ELR (cell line): ENCODE measurements at places on chromosomes 4 and X.

- DNase-seq = no peak
Observed at GRCh38 chrX:119654112-119654531, 38.8 kb downstream of the SEPTIN6 start.

DNA sequence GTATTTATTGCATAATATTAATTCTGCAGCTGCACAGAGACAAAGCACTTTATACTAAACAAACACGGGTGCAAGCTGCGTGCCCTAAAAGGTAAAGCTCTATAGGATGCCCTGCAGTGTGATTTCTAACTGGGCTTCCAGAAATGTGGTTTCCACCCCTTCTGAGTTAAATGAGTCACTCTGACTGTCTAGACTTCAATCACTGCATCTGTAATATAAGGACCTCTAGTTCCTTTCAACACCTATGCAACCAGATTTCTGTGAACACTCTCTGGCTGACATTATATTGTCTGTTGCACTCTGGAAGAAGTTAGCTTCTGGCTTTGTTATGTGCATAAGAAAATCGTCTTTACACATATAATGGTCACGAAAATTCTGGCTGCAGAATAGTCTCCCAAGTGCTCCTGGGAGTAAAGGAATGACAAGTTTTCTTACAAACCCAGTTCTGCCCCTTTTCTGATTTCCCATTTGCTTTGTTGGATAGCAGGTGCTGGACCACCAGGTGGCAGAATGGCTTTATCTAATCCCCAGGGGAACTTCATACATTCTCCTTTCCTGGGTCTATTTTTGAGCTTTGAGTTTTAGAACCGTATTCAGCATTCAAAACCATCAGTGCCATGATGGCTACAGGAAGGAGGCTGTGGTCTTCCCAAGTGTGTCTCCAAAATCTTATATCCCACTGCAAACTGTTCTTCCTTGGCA is 842.2 kb downstream of the STIM2 start:
- peak; percentile 42 for DNase-seq

GRCh38 chr4:100935090-100935489 is 412.2 kb downstream of the PPP3CA start:
- peak; percentile 8 for DNase-seq

DNA sequence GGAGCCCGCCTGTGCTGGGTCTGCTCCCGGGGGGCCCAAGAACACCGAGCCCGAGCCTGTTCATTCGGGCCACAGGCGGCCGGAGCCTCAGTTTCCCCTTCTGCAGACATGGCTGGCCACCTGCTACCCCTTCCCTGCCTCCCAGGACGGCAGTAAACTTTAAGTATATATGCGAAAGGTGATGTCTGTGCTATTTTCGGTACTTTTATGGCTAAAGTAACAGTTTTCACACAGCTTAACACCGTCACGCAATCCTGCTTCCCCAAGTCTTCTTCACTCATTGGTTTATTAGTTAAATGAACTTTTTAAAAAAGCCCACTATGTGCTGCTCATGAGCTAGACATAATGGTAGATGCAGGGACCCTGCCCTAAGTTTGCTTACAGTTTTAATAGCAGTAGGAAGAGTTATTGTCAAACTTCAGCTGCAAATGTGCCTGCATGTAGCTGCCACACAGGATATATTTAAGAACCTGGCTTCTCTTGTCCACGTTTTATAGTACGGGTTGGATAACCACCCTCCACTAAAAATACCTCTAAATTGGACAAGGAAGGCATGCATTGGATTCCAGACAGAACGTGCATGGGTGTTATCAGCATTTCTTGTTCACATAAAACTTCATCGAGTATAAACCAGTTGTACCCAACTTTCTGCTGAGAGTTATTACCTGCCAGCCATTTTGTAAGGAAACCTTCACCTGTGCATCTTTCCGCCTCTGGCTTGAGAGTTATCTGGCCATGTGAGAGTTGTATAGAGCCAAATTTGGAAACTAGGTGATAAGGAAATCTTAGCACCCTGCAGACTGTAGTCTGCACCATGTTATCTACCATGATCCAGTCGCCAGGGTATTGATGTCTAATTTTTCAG is 741 bp downstream of the ANAPC4 start:
- peak; percentile 14 for DNase-seq

DNA sequence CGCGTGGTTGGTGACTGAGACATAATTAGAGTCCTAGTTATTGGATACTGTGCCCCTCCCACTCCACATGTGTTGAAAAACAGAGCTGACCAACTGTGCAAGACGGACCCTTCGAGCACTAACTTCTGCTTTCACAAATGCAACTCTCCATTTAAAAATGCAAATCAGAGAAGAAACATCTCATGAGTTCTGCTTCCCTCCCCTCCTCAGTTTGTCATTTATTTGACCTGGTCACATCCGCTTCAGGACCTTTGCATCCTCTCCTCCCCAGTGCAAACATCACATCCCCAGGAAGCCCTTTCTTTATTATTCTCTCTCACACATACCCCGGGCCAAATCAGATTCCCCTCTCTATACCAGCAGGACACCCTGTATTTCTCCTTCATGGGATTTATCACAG is 38.1 kb upstream of the NOCT start:
- no peak for DNase-seq

DNA sequence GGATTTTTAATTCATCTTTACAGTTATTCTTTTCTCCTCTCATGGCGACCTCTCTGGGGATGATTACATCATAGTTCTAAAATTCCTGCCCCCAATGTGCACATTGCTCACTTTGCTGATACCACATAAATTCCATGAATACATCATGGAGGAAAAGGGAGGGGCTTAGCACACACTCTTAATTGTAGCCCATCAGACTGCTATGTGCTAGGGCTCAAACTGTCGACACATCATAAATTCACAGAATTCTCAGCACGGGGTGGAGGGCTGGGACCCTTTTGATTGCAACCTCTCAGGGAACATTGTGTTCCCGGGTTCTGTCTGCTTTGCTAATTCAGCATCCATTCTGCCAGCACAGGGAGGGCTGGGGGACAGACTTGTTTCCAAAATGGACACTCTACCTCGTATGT is 592.9 kb downstream of the BCOR start:
- no peak for DNase-seq

DNA sequence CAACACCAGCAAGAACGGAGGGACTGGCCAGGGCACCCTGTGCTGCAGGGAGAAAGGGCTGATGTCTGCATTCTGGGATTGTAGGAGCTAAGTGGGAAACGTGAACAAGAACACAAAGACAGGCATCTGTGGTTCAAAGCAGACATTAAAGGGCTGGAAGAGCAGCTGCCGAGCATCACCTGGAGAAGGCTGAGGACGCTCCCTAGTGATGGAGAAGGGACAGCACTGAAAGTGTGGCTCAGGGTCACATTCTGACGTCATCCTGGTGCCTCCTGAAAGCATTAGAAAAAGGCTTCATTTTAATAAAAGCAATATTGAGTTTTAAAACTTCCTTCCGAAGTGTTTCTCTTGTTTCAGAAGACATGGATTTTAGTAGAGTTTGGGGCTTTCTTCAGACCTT is 62.3 kb downstream of the CLDN22 start:
- no peak for DNase-seq

- no peak for DNase-seq
Observed at GRCh38 chr4:8316251-8316771, 46.8 kb downstream of the HTRA3 start.
